Right lobe of liver (tissue), 6 donors: ENCODE measurements at places on chromosomes 3 and 15. TPM values are rescaled to one million over a fixed set of nuclear protein-coding genes. Genes with fewer than 3 reads are reported as not detected.

- no peak for DNase-seq
Observed at GRCh38 chr3:123054109-123054778, 12.6 kb upstream of the PDIA5 start.

DNA sequence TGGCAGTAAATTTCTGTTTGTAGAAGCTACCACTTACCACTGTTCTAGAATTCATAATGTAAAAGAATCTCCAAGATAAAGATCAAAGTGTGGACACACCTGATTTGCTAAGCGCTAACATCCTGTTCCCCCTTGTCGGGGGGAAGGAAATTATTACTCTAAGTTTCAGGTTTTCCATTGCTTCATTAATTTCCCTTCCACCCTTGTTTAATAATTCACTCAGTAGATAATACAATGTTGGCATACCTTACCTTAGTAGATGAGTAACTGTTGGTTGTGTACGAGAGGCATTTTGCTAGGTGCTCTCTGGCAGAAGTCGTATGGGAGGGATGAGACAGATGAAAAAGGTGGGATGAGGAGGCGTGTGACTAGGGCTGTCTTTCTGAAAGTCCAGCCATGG lies 641.2 kb upstream of the ARRDC4 start:
- no peak for DNase-seq

DNA sequence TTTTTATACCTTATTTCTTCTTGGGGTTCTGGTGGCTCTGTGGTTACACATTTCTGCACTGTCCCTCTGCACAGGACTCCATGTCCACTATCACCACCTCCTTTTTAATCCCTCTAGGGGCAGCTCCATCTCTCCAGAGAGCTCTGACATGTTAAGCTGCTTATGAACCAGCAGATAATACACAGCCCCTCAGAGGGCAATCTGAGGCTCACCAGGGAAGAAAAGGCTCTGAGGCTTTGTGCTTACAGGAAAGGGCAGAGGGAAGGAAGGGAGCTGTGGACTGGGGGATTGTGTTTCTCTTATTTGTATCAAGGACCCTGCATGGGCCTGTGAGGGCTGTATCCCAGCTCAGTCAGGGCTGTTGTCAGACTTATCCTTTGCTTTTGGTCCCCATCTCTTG lies 164.5 kb downstream of the EPHB1 start:
- DNase-seq = no peak

COL6A5 gene
- total RNA-seq = not detected

- no peak for DNase-seq
Observed at GRCh38 chr15:58474741-58475323, 43.0 kb downstream of the LIPC start.

- no peak for DNase-seq
Observed at GRCh38 chr3:12518261-12519028, 26.9 kb downstream of the MKRN2OS start.

RTP1 gene
- total RNA-seq = not detected

PTH1R gene
- 13.3 TPM for total RNA-seq

GRCh38 chr3:55692957-55693558 lies 206.0 kb upstream of the WNT5A start:
- DNase-seq = no peak

ASB14 gene
- not detected for total RNA-seq

DNA sequence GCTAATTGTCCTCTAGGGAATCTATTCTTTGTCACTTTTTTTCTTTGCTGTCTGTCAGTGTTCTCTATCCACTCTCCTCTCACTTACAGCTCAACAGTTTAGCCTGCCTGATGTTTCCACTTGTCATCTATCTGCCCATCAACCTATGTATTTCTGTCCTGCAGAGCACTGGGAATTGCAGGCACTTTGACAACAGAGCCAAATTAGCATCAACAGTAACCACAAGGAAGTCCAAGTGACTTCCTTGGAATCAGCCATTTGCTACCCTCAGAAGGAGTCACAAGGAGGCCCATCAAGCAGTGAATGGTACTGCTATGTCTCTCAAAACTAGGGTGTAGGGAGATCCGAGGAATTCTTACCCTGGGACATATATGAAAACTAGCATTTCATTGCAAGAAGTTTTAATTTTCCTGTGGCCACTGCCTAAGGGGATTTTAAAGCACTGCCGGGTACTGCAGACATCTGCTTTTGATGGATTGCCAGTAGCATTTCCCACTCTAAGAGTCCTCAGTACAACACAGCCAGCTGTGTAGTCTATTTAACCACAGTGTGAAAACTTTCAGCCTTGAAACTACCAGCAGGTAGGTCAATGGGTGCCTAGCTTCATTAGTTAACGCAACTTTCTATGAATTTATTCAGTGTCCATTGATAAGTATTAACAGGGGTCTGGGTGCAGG lies 898.8 kb downstream of the NTRK3 start:
- no peak for DNase-seq

DNA sequence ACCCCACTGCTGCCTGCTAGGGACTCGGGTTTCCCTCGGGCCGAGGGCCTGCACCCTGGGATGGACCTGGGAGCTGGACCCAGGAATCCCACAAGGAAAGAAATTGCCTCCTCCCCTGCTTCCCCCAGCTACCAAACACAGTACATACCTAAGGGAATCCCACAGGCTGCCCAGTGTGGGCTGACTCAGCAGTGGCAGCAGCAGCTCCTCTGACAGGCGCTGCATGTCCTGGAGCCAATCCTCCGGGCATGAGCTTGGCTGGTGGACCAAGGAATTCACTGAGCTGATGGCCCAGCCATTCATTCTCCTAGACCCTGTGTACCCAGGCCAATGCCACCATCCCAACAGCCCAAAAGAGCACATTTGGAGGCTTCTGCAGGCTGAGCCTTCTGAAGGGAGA lies 9.5 kb upstream of the LTK start:
- no peak for DNase-seq

DNA sequence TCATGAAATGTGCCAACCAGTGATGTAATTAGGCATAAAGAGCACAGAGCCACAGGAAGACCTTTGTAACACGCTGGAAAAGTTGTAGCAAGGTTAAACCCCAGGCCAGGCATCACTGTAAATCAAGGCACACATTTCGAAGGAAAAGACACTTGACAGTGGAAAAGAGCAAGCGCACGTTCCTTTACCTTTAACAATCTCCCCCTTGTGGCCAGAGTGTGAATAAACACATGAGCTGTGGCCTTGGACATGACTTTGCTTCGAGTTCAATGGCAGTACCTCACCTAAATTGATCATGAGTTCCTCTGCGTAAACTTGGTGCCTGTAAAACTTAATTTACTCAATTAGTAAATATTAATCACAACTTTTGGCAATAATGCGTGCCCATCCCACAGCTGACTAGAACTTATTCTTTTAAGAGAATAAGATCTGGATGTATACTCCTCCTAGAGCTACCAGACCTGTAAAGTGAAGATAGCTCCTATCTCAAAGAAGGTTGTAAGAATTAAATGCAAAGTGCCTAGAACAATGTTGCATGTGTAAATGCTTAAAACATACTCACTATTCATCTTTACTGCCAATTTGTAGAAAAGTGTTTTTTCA lies 757.0 kb upstream of the NECTIN3 start:
- DNase-seq = no peak

TMEM62 gene
- 10.3 TPM for total RNA-seq

- no peak for DNase-seq
Observed at GRCh38 chr15:62099094-62099601, 32.4 kb downstream of the C2CD4A start.

DNA sequence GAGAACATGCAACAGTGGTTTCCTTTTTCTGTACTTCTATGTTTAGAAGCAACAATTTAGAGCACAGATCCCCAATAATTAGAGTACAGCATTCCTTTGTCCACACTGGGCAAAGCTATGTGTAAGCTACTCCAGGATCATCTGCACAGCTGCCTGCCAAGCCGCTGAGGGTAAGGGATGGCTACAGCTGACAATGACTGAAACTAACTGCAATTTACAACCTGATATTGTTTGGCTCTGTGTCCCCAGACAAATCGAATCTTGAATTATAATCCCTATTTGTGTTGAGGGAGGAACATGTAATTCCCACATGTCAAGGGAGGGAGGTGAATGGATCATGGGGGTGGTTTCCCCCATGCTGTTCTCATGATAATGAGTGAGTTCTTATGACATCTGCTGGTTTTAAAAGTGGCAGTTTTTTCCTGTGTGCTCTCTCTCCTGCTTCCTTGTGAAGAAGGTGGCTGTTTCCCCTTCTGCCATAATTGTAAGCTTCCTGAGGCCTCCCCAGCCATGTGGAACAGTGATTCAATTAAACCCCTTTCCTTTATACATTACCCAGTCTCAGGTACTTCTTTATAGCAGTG lies 54.8 kb upstream of the TNFSF10 start:
- DNase-seq = no peak

DNA sequence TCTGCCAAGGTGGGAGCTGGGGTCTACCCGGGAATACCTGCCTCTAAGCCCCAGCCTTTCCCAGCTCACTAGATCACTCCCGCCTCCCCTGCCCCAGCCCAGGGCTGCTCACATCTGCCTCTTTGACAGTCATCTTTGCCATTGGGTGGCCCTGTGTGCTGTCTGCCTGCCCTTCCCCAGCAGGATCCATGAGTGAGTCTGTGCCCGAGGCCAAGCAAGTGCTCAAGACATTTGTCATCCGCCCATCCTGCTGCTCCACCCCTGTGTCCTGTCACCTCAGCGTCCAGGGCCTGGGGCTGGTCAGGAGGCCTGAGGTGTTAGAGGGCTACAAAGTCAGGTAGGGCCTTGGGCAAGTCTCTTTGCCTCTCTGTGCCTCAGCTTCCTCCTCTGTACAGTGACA lies 89.4 kb downstream of the LSM3 start:
- DNase-seq = no peak

SLC49A4 gene
- 6.8 TPM for total RNA-seq

- no peak for DNase-seq
Observed at GRCh38 chr3:50241713-50242380, 5.8 kb downstream of the GNAI2 start.

SNX4 gene
- 29.6 TPM for total RNA-seq

- DNase-seq = no peak
Observed at GRCh38 chr3:131976448-131976847, 58.4 kb downstream of the CPNE4 start.

GRCh38 chr3:105348307-105348706 lies 18.4 kb upstream of the ALCAM start:
- DNase-seq = no peak

ISL2 gene
- not detected for total RNA-seq

DNA sequence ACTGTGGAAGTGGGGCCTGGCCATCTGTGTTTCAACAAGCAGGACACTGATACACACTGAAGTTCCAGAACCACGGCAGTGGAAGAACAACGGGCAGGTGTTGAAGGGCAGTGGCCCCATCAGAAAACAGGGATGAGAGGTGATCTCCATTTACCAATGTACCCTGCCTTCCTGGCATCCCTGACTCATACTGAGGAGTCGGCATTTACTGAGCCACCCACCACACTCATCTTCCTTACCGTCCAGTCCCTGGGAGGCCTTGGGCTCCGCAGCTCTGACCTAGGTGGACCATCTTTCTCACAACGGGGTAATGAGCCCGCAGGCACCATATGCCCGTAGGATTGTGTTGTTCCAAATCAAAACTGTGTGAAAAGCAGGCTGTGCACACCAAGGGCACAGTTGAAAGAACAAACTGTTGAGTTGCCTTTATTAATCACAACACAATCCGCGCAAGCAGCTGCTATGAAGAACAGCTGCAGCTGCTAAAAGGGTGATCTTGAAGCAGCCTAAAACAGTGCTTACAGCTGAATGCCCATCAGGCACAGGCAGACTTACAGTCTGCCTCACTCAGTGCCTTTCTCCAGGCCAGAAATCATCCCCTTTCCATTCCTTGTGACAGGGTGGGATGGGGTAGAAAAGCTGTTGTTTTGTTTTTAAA lies 12.9 kb downstream of the MB21D2 start:
- DNase-seq = no peak

DNA sequence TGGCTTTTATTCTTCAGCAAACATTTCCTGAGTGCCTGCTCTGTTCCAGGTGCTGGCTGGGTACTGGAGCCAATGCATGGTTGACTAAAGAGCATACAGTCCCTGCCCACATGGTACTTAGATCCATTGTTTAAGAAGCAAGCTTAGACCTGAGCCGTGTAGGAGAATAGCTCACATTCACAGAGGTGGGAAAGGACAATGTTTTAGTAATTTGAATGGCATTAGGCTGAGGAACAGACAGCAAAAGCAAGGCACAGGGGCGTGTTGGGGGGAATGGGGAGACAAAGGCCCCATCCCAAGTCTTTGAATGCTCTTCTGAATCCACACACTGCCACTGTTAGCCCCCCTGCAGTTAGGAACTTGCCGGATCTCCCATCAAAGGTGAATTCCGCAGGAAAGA lies 388.2 kb upstream of the RGMA start:
- DNase-seq = no peak

IL12A gene
- total RNA-seq = not detected

GRCh38 chr3:99620077-99620767 lies 18.2 kb upstream of the COL8A1 start:
- no peak for DNase-seq

IGF1R gene
- total RNA-seq = 3.5 TPM

GRCh38 chr3:2727610-2728318 lies 382.4 kb downstream of the IL5RA start:
- DNase-seq = no peak

DNA sequence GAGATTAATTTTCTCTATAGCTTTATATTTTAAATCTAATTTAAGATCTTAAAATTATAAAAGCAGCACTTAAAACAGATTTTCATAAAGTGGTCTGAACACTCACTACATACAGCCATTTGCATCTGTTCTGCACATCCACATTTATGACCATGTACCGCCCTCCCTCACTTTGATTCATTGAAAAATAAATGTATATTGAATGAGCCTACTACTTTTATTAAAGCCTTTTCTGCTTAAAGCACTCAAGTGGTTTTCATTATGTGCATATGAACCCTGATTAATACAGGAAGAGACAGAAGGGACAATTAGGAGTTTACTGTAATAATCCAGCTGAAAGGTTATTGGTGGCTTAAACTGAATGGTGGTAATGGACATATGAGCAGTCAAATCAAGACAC lies 129.4 kb downstream of the DLG1 start:
- DNase-seq = no peak

DNA sequence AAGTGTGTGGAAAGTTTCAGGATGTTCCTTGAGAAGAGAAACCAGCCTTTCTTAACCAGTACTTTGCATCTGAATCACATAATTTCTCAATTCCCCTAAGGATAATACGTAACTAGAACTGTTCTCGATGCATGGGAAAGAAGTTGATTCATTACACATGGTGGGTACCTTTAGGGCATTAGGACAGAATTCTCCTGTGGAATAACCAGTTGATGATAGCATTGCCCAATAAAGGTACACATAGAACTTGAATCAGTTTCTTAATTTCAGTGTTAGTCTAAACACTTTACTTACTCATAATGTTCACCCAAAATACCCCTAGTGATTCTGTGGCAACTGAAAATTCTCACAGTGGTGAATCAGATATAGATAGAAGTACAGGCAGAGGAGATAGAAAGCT lies 1030.9 kb downstream of the ROBO1 start:
- no peak for DNase-seq

CPN2 gene
- total RNA-seq = 304 TPM

GRCh38 chr3:76753599-76753998 lies 286.3 kb upstream of the ROBO2 start:
- no peak for DNase-seq

- no peak for DNase-seq
Observed at GRCh38 chr15:31552482-31553099, 226.0 kb downstream of the KLF13 start.

- DNase-seq = no peak
Observed at GRCh38 chr3:52518723-52519444, 14.8 kb downstream of the NT5DC2 start.
